ENCODE measurements at places on chromosomes 7 and 10. TPM values are rescaled to one million over a fixed set of nuclear protein-coding genes. Genes with fewer than 3 reads are reported as not detected.

Gene LIPM
- not detected for total RNA-seq

Gene CCT6A
- 81.9 TPM for total RNA-seq

Gene SAMD9
- total RNA-seq, result 8.6 TPM

Gene ASB10
- total RNA-seq, result not detected

Gene HIF1AN
- total RNA-seq, result 14.0 TPM

Gene COA1
- 35.0 TPM for total RNA-seq

Gene HOXA1
- 0.27 TPM for total RNA-seq

Gene RUFY2
- total RNA-seq, result 7.5 TPM

Gene LRGUK
- 0.54 TPM for total RNA-seq

Gene CTNNA3
- total RNA-seq, result under 0.01 TPM

Gene TMEM178B
- under 0.01 TPM for total RNA-seq

Gene LIPJ
- total RNA-seq, result 0.27 TPM

Gene LRRD1
- total RNA-seq, result under 0.01 TPM

Gene LEP
- total RNA-seq, result under 0.01 TPM

Gene H2BK1
- total RNA-seq, result not detected

Gene CNPY1
- not detected for total RNA-seq

Gene SPACDR
- 0.27 TPM for total RNA-seq

Gene UPK3BL1
- total RNA-seq, result 0.27 TPM

Gene ARMH3
- 12.4 TPM for total RNA-seq

Gene MYH16
- total RNA-seq, result not detected

Gene HECW1
- total RNA-seq, result not detected

Gene MMD2
- not detected for total RNA-seq

Gene FAM24B
- total RNA-seq, result 4.3 TPM

Gene PTF1A
- not detected for total RNA-seq

Gene NPSR1
- under 0.01 TPM for total RNA-seq

Gene SORCS1
- total RNA-seq, result 0.27 TPM

Gene GPNMB
- 0.27 TPM for total RNA-seq

Gene MYPN
- not detected for total RNA-seq

Gene WEE2
- total RNA-seq, result not detected

Gene ITIH5
- under 0.01 TPM for total RNA-seq

Gene CXCL12
- total RNA-seq, result under 0.01 TPM

Gene EVX1
- total RNA-seq, result not detected

Gene PPP1R17
- total RNA-seq, result under 0.01 TPM

Gene CASP2
- total RNA-seq, result 64.4 TPM

Gene NPFFR1
- total RNA-seq, result under 0.01 TPM

Gene TSPAN15
- total RNA-seq, result 0.27 TPM

Gene GIMAP1
- 15.9 TPM for total RNA-seq

Gene NUP42
- total RNA-seq, result 28.0 TPM

Gene CYP2C19
- not detected for total RNA-seq

Gene CCAR1
- 66.0 TPM for total RNA-seq

Gene HKDC1
- total RNA-seq, result not detected

Gene TRPV5
- under 0.01 TPM for total RNA-seq

Gene TFR2
- total RNA-seq, result 51.7 TPM

Gene SFTPD
- total RNA-seq, result not detected

Gene VWA2
- total RNA-seq, result 13.7 TPM

Gene SPDYE8
- total RNA-seq, result not detected

Gene NCOA4
- 252 TPM for total RNA-seq

Gene RBM28
- 6.5 TPM for total RNA-seq

Gene GPR85
- 0.27 TPM for total RNA-seq

Gene RAPGEF5
- 0.27 TPM for total RNA-seq

Gene PHKG1
- total RNA-seq, result 1.1 TPM

Gene GSAP
- 17.2 TPM for total RNA-seq

Gene C10orf71
- total RNA-seq, result not detected

Gene FXYD4
- total RNA-seq, result not detected

Gene CALML3
- not detected for total RNA-seq

Gene EBLN1
- total RNA-seq, result not detected

Gene SFTPA1
- total RNA-seq, result not detected

Gene PON1
- 0.27 TPM for total RNA-seq

Data from hematopoietic multipotent progenitor cell (in vitro differentiated cells).